ENCODE measurements at places on chromosomes 13 and 19.

DNA sequence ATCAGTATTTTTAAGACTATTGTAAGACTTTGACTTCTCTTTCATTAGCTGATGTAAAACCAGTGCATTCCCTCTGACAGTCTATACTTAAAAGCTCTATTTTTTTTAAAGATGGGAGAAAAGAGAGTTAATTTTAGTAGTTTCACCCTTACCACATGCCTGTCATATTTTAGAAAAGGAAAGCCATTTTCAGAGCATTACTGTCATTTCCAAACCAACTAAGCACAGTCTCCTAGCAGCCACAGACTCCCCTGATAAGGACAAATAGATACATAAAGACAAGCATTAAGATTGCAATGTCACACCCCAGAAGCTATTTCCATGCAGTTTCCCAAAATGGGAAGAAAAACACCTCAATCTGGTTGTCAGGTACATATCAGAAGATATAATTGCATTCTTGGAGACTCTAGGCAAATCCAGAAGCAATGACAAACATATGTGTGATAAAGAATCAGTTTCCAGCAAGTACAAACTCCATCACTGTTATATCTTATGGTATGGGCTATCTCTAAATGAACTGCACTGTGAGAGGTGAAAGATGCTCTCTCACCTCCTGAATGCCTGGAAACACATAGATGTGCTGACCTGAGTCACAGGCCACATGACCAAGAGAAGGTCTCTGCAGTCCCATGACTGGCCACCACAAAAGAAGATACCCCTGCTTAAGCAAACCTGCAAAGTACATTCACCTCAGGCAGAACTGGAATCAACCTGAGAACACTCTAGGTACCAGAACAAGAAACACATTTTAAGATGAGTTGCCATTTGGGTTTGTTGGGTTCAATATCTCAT lies 303.3 kb downstream of the POU4F1 start:
- no peak for DNase-seq

DNA sequence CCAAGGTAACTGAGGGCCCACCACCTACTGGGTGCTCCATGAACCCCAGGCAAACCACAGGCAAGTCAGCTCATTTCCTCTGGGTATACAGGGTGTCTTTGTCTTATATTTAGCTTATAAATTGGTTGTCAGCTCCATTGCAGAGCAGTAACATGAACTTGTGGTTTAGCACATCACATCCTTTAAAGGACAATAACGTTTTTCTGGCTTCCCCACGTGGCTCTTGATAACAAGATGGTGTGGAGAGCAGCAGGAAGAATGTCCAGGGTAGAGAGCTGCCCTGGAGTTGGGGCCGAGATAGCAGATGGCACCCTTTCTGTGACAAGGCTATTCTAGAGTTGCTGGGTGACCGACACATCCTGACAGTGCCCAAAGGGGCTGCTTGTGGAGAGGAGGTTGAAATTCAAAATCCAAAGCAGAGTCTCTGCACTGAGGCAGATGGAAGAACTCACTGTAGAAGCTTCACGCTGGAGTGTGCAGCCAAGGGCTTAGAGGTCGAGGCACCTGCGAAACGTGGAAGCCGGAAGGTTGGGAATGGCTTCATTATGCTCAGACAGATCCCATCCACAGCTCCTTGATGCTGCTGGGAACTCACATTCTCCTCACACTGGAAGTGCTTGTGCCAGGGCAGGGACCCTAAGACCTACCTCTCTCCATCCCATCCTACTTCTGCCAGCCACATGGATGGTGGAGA lies 133.0 kb upstream of the FRY start:
- DNase-seq: no peak

DNA sequence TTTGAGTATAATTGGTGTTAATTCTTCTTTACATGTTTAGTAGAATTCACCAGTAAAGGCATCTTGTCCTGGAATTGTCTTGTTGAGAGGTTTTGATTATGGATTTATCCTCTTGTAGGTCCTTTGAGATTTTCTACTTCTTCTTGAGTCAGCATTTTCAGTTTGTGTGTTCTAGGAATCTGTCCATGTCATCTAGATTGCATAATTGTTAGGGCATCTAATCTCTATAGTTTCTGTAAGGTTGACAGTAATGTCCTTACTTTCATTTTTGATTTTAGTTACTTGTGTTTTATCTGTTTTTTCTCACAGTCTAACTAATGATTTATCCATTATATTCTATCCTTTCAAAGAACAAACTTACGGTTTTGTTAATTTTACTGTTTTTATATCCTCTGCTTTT lies 492.0 kb downstream of the FGF9 start:
- DNase-seq: no peak

GRCh38 chr13:57640607-57641006 lies 9.1 kb downstream of the PCDH17 start:
- DNase-seq: no peak

DNA sequence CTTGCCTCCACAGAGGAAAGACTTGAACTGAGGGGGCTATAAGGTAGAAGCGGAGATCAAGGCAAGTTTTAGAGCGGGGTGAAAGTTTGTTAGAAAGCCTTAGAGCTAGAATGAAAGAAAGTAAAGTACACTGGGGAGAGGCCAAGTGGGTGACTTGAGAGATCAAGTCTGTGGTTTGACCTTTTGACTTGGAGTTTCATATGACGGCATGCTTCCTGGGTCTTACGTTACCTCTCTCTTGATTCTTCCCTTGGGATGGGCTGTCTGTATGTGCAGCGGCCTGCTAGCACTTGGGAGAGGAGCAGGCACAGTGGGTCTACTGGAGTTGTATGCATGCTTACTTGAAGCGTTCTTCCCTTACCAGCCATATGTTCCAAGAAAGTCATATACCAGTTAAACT lies 1768.5 kb downstream of the PCDH9 start:
- DNase-seq: no peak

- DNase-seq: no peak
Measured at GRCh38 chr13:112776971-112777370, 87.1 kb downstream of the ATP11A start.

DNA sequence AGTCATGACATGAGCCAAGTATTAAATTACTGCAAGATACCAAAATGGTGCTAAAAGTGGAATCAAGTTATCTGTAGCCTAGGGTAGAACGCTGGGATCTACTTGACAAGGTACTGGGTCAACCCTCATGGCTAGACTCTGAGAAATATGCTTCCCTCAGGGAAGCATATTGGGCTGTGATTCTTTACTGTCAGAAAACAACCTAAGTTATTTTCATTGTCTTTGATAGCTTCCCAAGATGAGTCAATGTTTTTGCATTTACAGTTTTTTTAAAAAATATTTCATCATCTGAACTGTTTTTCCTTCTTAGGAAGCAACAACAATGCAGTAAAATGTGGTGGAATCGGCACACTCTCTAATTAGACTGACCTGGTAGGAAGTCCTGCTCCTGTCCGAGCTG lies 218.0 kb downstream of the RGCC start:
- no peak for DNase-seq

- DNase-seq: no peak
Measured at GRCh38 chr19:17001603-17002183, 24.9 kb downstream of the CPAMD8 start.

- no peak for DNase-seq
Measured at GRCh38 chr19:5515737-5516136, 52.0 kb downstream of the TINCR start.

GRCh38 chr13:97141564-97142005 lies 80.5 kb upstream of the MBNL2 start:
- peak; percentile 99 for DNase-seq

- DNase-seq: no peak
Measured at GRCh38 chr13:32687275-32687674, 101.0 kb downstream of the PDS5B start.

GRCh38 chr13:106115081-106115480 lies 420.4 kb downstream of the EFNB2 start:
- DNase-seq: no peak

DNA sequence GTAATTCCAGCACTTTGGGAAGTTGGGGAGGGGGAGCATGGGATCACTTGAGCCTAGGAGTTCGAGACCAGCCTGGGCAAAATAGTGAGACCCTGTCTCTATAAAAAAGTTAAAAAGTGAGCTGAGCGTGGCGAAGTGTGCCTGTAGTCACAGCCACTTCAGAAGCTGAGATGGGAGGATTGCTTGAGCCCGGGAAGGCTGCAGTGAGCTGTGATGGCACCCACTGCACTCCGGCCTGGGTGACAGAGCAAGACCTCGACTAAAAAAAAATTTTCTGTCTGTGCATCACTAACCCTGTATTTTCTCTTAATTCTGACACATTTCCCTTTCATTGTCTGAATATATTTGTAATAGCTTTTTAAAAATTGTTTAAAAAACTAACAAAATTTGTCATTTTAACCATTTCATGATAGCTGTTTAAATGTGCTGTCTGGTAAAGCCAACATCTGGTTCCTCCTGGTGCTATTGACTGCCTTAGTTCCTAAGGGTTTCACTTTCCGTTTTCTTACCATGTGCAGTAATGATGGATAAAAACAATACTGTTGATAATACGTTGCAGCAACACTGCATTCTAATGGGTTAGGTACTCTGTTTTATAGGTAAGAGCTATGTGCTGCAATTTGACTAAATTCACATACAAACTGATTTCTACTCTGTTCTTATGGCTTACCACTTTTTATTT lies 29.7 kb downstream of the LATS2 start:
- DNase-seq: no peak

GRCh38 chr19:54481326-54481930 lies 8.3 kb upstream of the CDC42EP5 start:
- DNase-seq: peak; percentile 76

GRCh38 chr19:2942928-2943640 lies 1.7 kb downstream of the ZNF77 start:
- DNase-seq: no peak

GRCh38 chr19:58361900-58362271 lies 665 bp downstream of the ZNF497 start:
- DNase-seq: peak; percentile 34

- DNase-seq: peak; percentile 36
Measured at GRCh38 chr19:48363500-48363809, 285 bp downstream of the TMEM143 start.

DNA sequence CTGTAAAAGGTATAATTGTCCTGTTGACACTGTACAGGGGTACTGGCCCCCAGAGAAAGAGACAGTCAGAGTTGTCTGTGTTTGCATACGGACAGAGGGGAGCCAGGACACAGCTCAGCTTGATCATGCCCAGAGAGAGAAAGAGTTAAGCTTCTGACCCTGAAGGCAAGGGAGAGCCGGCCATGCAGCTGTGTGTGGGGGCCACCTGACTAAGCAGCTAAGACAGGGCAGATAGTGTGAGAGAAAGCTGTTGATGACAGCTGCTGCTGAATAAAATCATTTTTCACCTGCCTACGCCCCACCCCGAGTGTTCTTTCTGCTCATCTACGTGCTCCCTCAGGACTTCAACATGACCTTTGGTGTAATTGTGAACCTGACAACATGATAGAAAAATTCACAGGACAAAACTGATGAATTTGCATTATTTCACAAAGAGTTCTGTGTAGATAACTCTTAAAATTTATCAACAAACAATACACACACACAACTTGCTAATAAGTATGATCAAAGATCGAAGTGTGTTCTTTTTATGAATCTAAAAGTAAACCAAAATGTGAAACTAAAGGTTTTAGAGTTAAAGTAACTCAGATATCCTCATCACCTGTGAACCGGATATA lies 1294.3 kb upstream of the ATXN8OS start:
- no peak for DNase-seq

GRCh38 chr19:11405846-11406643 lies 13.1 kb downstream of the RGL3 start:
- no peak for DNase-seq

- DNase-seq: no peak
Measured at GRCh38 chr19:13995017-13995728, 10.9 kb downstream of the RFX1 start.

DNA sequence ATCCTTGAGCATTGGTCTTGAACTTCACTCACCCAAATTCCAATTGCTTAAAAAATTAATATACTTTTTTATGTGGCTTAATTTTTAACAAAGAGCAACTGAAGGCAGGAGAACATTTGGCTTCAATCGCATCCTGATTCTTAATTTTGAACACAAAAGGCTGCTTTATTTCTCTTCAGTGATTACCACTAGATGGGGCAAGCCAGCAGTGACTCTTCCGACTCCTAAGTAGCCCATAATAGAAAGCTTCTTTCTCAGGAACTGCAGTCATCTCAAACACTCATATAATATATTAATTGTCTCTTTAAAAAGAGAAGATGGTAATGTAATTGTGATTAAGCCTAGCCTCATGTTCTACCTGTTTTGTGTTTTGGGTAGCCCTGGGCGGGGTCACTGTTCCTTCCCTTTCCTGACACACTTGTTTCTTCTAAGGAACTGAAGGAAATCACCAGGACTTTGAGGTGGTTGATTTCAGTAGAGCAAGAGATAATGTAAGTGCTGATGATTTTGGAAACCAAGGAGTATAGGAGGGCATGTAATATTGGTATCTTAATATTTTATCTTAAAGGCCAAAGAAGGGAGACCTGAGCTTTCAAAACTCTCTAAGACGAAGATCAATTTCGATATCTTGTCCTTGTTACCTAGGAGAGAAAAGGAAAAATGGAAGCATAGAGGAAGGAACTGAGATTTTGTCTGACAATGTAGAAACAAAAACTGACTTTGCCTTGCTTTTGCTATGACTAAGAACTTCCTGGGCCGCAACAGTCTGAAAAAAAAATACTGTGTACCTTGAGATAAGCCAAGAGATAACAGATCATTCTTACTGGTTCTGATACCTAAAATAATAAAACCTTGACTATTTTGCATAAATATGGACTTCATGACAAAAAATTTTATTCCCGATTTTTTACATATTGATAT lies 73.1 kb downstream of the TNFSF13B start:
- peak; percentile 42 for DNase-seq

- no peak for DNase-seq
Measured at GRCh38 chr13:111908361-111908760, 158.6 kb upstream of the SOX1 start.

DNA sequence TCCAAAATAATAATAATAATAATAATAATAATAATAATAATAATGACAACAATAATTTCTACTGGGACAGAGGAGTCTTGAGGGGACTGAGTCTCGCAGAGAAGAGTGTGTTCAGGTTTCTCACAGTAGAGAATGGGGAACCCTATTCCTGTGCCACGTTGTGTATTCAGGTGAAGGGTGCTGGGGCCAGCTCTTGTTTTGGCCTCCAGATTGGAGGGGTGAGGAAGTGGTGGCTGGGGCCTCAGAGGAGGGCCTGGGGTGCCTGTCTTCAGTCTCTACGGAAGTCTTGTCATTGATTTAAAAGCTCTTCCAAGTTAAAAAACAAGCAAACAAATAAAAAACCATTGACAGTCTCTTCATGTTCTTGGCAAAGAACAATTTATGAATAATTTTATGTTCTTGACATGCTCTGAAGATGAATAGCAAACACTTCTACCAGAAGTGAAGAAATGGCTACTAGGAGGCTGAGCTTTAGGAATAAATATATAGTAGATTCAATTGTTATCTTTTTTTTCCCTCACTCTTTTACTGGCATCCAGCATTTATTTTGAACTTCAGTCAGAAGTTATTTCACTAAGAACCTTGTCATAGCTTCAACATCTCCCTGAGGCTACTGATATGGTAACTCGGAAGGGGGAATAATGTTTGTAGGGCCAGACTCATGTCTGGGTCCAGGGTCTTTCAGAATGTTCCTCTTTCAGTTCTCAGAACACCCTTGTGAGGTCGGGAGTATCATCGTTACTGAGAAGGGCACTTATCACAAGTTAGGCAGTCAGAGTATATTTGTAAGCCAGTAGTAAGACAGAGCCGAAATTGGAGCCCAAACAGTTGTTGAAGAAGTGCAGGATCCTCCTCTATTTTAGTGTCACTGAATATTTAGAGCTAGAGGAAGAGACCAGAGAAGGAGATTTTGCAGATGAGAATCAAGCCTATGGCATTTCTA lies 13.1 kb downstream of the LRCH1 start:
- DNase-seq: no peak

Data from NCI-H526 treated with DMSO at 0.1 percent for 48 hours (cell line).